ENCODE measurements at places on chromosomes 11 and 22.

DNA sequence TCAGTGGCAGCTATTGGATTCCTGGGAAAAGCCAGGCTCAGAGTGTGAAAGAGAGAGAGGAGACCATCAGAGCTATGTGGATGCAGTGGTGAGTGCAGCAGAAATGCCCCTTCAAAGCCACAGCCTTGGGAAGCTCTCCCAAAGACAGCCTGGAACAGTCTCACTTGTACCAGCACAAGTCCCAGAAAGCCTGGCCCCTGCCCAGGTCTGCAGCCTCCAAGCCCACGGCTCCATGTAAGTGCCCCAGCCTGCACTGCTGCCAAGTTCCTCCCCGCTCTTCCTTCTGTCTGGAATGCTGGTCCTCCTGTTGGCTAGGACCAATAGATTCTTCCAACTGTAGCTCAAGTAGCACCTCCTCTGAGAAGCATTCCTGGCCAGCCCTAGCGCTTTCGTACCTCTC is 539.7 kb downstream of the MIAT start:
- no peak for DNase-seq

- no peak for DNase-seq
Observed at GRCh38 chr11:118842369-118842768, 41.3 kb upstream of the CXCR5 start.

- DNase-seq, result no peak
Observed at GRCh38 chr22:43849731-43850130, 12.6 kb downstream of the SULT4A1 start.

GRCh38 chr22:40463683-40464082 is 93.3 kb downstream of the SGSM3 start:
- DNase-seq, result no peak

Data from Panc1 (cell line).